ENCODE measurements at places on chromosomes 6 and 20. TPM values are rescaled to one million over a fixed set of nuclear protein-coding genes. Genes with fewer than 3 reads are reported as not detected.
A peak's percentile ranks its signal among the peaks of the same experiment; 100 is the strongest.

DNA sequence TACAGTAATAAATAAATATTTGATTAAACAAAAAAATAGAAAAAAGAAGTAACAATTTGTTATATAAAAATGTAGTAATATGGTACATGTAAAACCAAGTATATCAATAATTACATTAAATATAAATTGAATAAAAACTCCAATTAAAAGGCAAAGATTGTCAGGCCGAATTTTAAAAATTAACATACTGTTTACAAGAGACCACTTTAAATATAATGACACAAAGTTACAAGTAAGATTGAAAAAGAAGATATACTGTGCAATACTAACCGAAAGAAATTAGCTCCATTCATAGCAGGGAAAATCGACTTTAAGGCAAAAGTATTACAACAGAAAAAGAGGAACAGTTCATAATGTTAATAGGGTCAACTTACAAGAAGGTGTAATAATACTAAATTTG lies 571.5 kb upstream of the ARID1B start:
- no peak for DNase-seq
- no peaks in the 10 kb centered on the region for H3K36me3 ChIP-seq
- H3K4me3 ChIP-seq = no peak overlapping the region
- H3K4me1 ChIP-seq = no peaks in the 10 kb centered on the region
- no peak overlapping the region for H3K27ac ChIP-seq

- peak; percentile 67 for DNase-seq
- H3K27me3 ChIP-seq = no peaks in the 10 kb centered on the region
- no peak overlapping the region for H3K4me3 ChIP-seq
- H3K27ac ChIP-seq = no peak overlapping the region
- H3K36me3 ChIP-seq = no peaks in the 10 kb centered on the region
These were observed 43.6 kb downstream of the MUC22 start for GRCh38 chr6:31053873-31054272.

GRCh38 chr6:154773610-154774089 lies 40.4 kb downstream of the SCAF8 start:
- DNase-seq = no peak
- H3K4me3 ChIP-seq = no peak overlapping the region
- H3K27ac ChIP-seq = no peak overlapping the region

DNA sequence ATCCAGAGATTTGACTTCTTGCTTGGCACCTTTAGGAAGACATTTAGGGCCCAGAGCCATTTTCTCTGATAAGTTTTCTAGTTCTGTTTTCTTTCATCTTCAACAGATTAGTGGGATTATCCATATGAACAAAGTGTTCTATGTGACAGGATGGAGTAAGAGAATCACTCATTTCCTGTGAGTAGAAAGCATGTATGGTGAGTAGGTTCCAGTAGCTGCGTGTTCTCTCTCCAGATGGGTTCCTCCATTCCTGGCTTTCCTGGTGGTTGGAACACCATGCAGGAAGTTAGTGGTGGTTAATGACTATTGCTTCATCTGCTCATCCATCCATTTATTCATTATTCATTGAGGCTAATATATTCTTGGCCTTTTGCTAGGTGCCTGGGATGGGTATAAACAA lies 54.0 kb downstream of the EFCAB8 start:
- no peak overlapping the region for H3K4me3 ChIP-seq
- H3K27me3 ChIP-seq = no peaks in the 10 kb centered on the region
- no peak overlapping the region for H3K27ac ChIP-seq
- DNase-seq = no peak
- H3K4me1 ChIP-seq = no peaks in the 10 kb centered on the region

- no peak overlapping the region for H3K27ac ChIP-seq
- H3K36me3 ChIP-seq = peaks cover 27% of the 10 kb centered on the region
- H3K4me3 ChIP-seq = no peak overlapping the region
These were observed 11.0 kb upstream of the RBM38 start for GRCh38 chr20:57380081-57380750.

GRCh38 chr20:12414446-12415274 lies 497.0 kb downstream of the BTBD3 start:
- H3K4me1 ChIP-seq = no peaks in the 10 kb centered on the region
- no peak overlapping the region for H3K27ac ChIP-seq
- H3K4me3 ChIP-seq = no peak overlapping the region
- H3K27me3 ChIP-seq = no peaks in the 10 kb centered on the region
- H3K36me3 ChIP-seq = no peaks in the 10 kb centered on the region
- no peak for DNase-seq

GRCh38 chr6:119334535-119335264 lies 14.9 kb downstream of the MAN1A1 start:
- no peaks in the 10 kb centered on the region for H3K36me3 ChIP-seq
- no peak overlapping the region for H3K4me3 ChIP-seq
- no peaks in the 10 kb centered on the region for H3K4me1 ChIP-seq
- H3K27me3 ChIP-seq = no peaks in the 10 kb centered on the region

GRCh38 chr20:56511926-56512325 lies 12.6 kb upstream of the FAM209A start:
- peaks cover 4% of the 10 kb centered on the region for H3K36me3 ChIP-seq
- no peak overlapping the region for H3K27ac ChIP-seq
- H3K27me3 ChIP-seq = no peaks in the 10 kb centered on the region
- H3K4me3 ChIP-seq = no peak overlapping the region

DNA sequence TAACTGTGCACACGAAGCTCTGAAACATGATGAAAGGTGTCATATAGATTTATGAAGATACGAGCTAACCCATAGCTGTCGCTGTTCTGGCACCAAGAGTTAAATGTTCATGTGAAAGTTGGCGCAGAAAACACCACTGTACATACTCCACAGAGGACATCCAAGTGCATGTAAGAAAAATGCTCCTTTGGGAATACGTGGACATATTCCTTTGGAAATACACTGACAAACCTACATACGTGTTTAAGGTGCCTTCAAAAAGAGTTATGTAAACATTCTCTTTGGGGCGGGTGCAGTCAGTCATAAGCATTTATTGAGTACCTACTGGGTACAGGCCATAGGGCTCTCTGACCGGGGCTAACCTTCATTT lies 723 bp upstream of the ARID1B start:
- peak overlapping the region; percentile 96 for H3K27ac ChIP-seq
- H3K4me1 ChIP-seq = peaks cover 40% of the 10 kb centered on the region
- no peaks in the 10 kb centered on the region for H3K27me3 ChIP-seq
- peak; percentile 74 for DNase-seq
- peak overlapping the region; percentile 66 for H3K4me3 ChIP-seq
- H3K36me3 ChIP-seq = no peaks in the 10 kb centered on the region

GRCh38 chr20:31869942-31870725 lies at the start of the genes DUSP15 and TTLL9:
Gene DUSP15, minus strand, starts transcription at chr20:31870527. Its CDS starts 190 bp downstream, at chr20:31870337.
Gene TTLL9, plus strand, starts transcription at chr20:31870634. Its CDS starts 493 bp downstream, at chr20:31871127.
- peaks cover 54% of the 10 kb centered on the region for H3K27me3 ChIP-seq
- DNase-seq = no peak
- peak within 1 kb of the TSS; percentile 49 for H3K4me3 ChIP-seq

- H3K27ac ChIP-seq = peak overlapping the region; percentile 17
- no peaks in the 10 kb centered on the region for H3K36me3 ChIP-seq
- H3K27me3 ChIP-seq = no peaks in the 10 kb centered on the region
- no peak overlapping the region for H3K4me3 ChIP-seq
- DNase-seq = peak; percentile 75
These were observed 270.4 kb upstream of the JARID2 start for GRCh38 chr6:14975471-14975817.

DNA sequence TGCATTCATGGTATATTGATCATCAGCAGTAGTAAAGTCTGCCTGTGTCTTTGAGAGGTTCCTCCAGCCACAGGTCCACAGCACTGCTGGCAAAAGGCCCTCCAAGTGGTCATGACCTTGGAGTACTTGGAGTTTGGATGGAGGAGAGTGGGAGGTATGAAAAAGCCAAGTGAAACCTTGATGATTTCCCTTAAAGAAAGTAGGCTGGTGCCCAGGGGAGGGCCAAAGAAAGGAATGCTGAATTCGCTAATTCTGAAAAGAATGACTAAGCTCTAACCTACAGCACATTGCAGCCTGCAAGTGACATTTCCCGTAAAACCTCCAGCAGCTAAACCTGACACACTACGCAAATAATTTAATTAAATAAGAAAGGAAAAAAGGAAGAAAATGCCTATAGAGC lies 223.4 kb upstream of the TAB2 start:
- DNase-seq = no peak
- H3K4me3 ChIP-seq = no peak overlapping the region
- no peaks in the 10 kb centered on the region for H3K27me3 ChIP-seq
- no peak overlapping the region for H3K27ac ChIP-seq

- no peak overlapping the region for H3K4me3 ChIP-seq
- H3K4me1 ChIP-seq = no peaks in the 10 kb centered on the region
- no peak for DNase-seq
- no peaks in the 10 kb centered on the region for H3K36me3 ChIP-seq
- H3K27ac ChIP-seq = no peak overlapping the region
These were observed 21.0 kb downstream of the OGFRL1 start for GRCh38 chr6:71309656-71310055.

GRCh38 chr6:136404007-136404406 lies 114.4 kb upstream of the BCLAF1 start:
- no peak for DNase-seq
- no peak overlapping the region for H3K4me3 ChIP-seq
- H3K36me3 ChIP-seq = no peaks in the 10 kb centered on the region

GRCh38 chr20:45924391-45925261 lies 9.9 kb upstream of the PCIF1 start:
- H3K4me1 ChIP-seq = no peaks in the 10 kb centered on the region
- H3K4me3 ChIP-seq = no peak overlapping the region
- no peaks in the 10 kb centered on the region for H3K36me3 ChIP-seq
- peak overlapping the region; percentile 14 for H3K27ac ChIP-seq
- peak; percentile 54 for DNase-seq

- peaks cover 27% of the 10 kb centered on the region for H3K36me3 ChIP-seq
- no peak overlapping the region for H3K27ac ChIP-seq
- no peaks in the 10 kb centered on the region for H3K4me1 ChIP-seq
- no peaks in the 10 kb centered on the region for H3K27me3 ChIP-seq
- no peak for DNase-seq
- H3K4me3 ChIP-seq = no peak overlapping the region
These were observed 63.0 kb downstream of the ITCH start for GRCh38 chr20:34426026-34426425.

DNA sequence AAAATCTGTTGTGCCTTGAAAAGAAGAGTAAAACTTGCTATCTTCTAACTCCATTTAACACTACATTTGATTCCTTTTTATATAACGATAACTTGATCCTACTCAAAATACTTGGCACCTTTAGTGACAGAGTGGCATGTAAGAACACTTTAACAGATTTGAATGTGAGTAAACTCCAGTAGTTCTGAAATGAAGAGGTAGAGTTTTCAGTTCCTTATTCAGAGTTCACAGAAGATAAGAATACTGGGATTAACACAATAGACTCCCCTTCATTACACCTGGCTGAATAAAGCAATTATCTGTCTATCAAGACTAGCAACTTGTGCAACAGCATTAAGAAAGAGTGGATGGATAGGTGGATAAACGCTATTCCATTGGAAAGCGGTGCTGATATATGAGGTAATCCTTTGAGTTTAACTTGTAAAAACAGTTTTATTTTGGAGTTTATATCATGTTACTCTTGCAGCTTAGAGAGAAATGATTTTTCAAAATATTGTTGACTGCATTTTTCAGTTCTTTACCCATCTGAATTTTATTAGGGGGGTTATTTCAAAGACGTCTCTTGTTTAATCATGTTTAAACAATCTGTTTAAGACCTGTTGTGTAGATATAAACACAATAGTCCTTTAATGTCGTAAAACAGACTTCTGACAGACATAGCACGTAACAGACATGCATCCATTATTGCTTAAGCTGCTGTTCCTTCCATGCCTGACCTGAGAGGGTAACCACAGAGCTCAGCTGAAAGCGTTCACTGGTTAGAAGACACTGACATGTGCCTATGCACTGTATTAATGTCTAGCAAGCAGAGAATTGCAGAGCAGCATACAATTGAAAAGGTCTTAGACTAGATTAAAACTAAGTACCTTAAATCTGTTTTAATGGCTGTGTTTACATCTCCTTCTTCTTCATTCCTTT lies 102.4 kb upstream of the SUPT3H start:
- H3K27ac ChIP-seq = no peak overlapping the region
- H3K4me3 ChIP-seq = peak overlapping the region; percentile 8
- H3K4me1 ChIP-seq = peaks cover 40% of the 10 kb centered on the region
- peak; percentile 55 for DNase-seq
- no peaks in the 10 kb centered on the region for H3K36me3 ChIP-seq
- no peaks in the 10 kb centered on the region for H3K27me3 ChIP-seq

- peaks cover 7% of the 10 kb centered on the region for H3K27me3 ChIP-seq
- H3K4me1 ChIP-seq = no peaks in the 10 kb centered on the region
These were observed 75.5 kb upstream of the GGTLC1 start for GRCh38 chr20:24064092-24064491.

- H3K27me3 ChIP-seq = no peaks in the 10 kb centered on the region
- H3K4me3 ChIP-seq = no peak overlapping the region
- no peak overlapping the region for H3K27ac ChIP-seq
- no peaks in the 10 kb centered on the region for H3K36me3 ChIP-seq
- no peaks in the 10 kb centered on the region for H3K4me1 ChIP-seq
These were observed 180.0 kb upstream of the RREB1 start for GRCh38 chr6:6927521-6928361.

GRCh38 chr6:35214869-35215664 lies 1.3 kb downstream of the SCUBE3 start:
- peaks cover 34% of the 10 kb centered on the region for H3K27me3 ChIP-seq
- no peaks in the 10 kb centered on the region for H3K36me3 ChIP-seq
- no peak for DNase-seq
- H3K27ac ChIP-seq = no peak overlapping the region

DNA sequence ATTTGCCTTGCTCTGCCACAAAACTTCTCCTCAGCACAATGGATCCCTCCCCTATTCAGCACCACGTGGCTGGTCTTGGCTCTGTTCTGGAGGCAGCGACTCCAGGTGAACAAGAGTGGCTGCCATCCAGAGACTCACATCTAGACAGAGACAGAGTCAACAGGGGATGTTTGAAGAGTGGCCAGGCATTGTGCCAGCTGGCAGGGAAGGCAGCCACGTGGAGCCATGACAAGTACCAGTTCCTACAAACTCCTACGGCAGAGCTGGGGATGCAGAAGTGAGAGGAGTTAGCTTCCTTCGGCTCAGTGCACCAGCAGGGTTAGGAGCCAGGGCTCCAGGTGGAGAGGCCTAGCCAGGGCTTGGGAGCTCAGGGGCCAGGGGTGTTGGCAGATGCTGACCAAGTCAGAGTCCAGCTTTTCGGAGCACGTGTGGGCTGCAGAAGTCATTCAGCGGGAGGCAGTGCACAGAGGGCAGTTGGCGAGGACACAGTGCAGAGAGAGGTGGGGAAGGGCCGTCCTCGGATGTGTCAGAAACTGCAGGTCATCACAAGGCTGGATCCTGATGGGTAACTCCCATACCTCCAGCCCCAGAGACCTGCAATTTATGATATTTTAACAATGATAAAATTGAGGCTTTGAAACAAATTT lies 171.7 kb upstream of the PDE10A start:
- H3K27ac ChIP-seq = no peak overlapping the region
- H3K4me1 ChIP-seq = no peaks in the 10 kb centered on the region
- H3K36me3 ChIP-seq = no peaks in the 10 kb centered on the region
- H3K4me3 ChIP-seq = no peak overlapping the region
- DNase-seq = no peak

The IPCEF1 gene
- total RNA-seq = 1.6 TPM

The FKBP1A gene
- 264 TPM for total RNA-seq

The NQO2 gene
- 97.3 TPM for total RNA-seq

The UBE2J1 gene
- total RNA-seq = 38.6 TPM

The OTOR gene
- total RNA-seq = not detected

The FRK gene
- total RNA-seq = 10.0 TPM

The RIMS1 gene
- 0.50 TPM for total RNA-seq

The SULF2 gene
- 0.69 TPM for total RNA-seq

The ELOVL2 gene
- 14.1 TPM for total RNA-seq

All from A673 (cell line).